Skeletal muscle cell (primary cell): ENCODE measurements at places on chromosomes 5 and 9.

GRCh38 chr9:82726424-82727276, 336.3 kb downstream of the RASEF start:
- no peak for DNase-seq

DNA sequence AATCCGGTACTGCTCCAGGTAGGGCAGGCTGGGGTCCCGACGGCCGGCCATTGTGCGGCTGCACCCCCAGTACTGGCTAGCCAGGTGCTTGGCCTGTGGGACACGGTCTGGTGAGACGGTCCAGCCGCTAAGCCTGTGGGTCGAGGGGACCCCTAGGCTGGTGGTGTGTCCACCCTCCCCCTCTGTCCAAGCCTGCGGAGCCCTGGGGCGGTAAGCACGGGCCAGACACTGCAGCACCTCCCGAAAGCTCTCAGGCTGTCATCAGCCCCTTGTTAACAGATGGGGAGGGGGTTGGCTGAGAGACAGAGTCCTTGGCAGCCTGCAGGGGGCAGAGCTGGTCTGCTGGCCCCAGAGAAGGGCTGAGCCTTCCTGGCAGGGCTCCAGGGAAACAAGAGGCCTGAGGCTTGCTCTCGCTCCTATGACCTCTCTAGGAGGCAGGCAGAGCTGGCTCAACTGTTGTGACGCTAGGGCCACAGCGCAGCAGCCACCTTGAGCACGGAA, 11.8 kb upstream of the MRNIP start:
- DNase-seq, result no peak

GRCh38 chr9:95831810-95832209, 43.7 kb upstream of the ERCC6L2 start:
- DNase-seq, result no peak

DNA sequence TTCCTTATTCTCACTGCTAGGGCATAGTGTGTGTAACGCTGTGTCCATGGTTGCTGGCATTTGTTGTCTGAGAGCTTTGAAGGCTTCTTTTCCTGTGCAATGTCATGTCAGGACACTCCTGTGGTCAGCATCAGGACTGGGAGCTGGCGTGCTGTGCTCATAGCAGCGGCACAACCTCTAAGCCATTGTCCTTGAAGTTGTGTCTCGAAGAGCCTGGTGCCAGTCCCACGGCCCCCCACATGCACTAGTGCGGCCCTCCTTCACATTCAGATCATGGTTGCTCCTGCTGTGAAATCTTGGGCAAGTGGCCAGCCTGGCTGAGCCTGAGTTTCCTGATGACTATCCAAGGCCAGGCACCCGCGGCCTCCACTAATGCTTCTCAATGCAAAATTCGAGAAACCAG, 32.4 kb downstream of the PDZD2 start:
- DNase-seq, result no peak

DNA sequence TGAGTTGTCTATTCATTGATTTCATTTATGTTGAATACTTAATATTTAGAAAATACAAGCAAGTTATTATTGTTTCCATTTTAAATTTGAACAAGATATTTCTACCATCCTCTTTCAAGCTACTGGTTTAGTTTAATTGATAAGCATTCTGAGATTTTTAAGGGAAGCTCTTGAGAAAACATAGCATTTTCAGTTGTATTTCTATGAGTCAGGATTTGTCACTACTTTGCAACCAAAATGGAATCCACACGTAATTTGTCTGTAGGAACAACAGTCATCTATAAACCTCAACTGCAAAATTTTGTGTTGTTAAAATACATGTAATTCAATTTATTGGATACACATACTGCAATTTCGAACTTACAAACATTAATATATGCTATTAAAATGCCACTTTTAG, 74.0 kb downstream of the PRR16 start:
- DNase-seq, result no peak

- no peak for DNase-seq
Observed at GRCh38 chr5:171952021-171952420, 54.4 kb downstream of the FBXW11 start.

DNA sequence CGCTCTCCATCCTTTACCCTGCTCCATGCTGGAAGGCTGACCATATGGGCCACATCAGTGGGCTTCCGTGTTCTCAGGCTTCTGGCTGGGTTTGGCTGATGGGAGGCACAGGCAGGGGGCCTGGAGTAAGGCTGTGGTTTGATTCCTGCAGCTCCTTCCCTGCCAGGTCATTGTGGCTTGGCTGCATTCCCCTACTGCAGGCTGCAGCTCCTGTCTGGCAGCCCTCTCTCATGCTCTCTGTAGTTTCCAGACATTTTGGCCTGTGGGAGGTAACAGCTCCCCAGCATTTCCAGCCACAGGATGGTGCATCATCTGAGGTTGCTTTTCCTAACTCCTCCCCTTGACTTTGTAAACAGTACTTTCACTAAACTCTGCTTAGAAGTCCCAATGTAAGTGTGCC, 102.0 kb upstream of the PTPN3 start:
- peak; percentile 92 for DNase-seq

- DNase-seq, result no peak
Observed at GRCh38 chr5:31887556-31887955, 248.6 kb downstream of the PDZD2 start.

DNA sequence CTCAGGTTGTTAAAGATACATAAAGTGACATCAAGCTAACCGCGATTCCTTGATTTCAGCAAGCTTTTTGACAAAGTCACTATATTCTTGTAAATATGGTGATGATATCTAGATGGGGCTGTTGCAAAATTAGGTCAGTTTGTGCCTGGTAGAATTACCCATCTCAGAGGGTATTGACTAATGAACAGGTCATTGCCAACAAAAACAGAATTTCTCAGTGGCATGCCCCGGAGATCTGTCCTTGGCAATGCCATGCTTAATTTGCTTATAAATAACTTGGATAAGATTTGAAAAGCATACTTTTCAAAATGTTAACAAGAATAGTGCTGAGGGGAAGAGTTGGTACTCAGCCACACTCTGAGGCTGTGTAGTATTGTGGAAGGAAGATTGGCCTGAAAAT, 783.3 kb upstream of the SEMA6A start:
- DNase-seq, result no peak
